ENCODE measurements at places on chromosomes 1 and 21.

GRCh38 chr1:93542398-93542797, 94.5 kb downstream of the FNBP1L start:
- no peak for DNase-seq

DNA sequence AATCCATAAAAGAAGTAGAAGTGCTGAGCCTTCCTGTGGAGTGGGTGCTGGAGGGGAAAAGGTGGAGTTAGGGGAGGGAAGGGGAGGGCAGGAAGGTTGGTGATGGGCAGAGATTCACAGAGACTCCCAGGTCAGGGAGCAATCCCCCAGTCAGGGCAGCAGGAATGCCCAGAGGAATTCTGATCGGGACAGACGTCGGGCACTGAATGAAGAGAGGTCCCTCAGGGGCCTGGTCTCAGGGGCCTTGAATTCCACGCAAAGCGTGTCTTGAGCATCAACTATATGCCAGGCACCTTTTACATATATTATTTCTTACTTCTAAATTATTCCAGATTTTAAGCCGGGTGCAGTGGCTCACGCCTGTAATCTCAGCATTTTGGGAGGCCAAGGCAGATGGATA, 7.2 kb upstream of the PADI1 start:
- DNase-seq = no peak

- no peak for DNase-seq
These were observed 115.1 kb downstream of the SLC16A1 start for GRCh38 chr1:112840631-112841624.

DNA sequence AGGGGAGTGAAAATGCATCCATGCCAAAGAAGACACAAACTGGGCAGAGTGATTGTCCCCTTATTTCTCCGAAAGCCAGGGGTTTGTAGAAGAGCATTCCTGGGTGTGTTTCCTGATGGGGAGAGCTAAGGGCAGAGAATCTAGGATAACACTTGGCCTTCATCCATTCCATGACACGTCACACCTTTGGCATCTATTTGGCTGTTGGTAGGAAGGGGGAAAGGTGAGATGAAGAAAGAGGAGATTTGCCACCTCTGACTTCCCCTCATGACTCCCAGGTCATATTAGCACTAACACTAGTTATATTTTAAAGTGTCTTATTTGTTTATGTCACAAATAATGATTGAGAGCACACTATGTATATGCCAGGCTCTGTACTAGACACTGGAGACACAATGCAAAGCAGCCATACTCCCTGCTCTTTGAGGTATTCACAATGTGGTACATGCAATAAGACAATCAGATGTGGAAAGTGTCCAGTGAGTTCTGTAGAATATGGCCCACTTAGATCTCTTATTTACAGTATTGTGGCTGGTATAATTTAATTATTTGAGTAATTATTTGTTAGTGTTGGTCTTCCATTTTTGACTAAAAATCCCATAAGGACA, 54.5 kb upstream of the GADD45A start:
- DNase-seq = no peak

- no peak for DNase-seq
These were observed 26.6 kb downstream of the PROK1 start for GRCh38 chr1:110477445-110477957.

DNA sequence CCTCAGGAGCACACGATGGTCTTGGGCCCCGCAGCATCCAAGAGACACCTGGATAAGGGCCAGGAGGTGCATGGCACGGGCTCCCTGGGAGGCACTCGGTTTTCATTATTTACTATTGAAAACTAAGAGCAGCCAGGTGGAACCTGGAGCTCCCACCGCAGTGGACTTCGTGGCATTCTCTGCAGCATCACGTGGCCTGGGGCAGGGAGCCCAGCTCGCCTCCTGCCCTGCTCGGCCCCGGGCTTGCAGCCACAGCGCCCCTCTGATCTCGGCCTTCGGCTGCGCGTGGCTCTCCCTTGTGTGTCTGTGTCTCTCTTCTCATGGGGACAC, 121.6 kb downstream of the SIK1 start:
- no peak for DNase-seq

- DNase-seq = no peak
These were observed 57.0 kb upstream of the IGSF5 start for GRCh38 chr21:39688010-39688409.

DNA sequence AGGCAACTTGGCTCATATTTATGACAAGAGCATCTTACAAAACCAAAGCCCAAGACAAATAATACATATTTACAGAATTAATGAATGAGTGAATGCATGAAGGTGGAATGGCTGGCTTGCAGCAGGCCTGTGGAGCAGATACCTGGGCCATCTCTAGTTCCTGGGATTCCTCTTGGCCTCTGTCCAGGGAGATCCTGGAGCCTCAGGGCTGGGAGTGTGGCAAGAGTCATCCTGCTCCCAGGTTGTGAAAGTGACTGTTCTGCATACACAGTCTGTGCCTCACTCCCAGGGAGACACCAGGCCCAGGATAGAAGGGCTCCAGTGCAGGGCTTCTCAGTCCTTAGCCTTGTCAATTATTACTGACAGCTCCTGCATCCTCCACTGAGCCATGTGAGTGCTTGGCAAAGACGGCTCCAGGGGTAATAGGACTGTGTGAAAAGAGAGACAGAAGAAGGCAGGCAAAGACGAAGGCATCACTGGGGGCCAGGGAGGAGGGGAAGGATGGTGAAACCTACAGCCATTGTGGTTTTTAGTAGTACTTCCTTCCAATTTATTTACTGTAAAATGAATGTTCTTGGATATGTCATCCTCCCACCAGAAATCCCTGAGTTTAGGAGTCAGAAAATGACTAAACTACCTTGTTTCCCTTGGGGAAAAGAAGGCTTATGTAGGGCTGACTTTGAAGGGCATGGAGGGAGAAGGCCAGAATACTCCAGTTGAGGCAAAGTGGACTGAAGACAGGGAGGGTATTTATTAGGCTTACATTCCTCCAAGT, 14.3 kb upstream of the KPRP start:
- DNase-seq = no peak

DNA sequence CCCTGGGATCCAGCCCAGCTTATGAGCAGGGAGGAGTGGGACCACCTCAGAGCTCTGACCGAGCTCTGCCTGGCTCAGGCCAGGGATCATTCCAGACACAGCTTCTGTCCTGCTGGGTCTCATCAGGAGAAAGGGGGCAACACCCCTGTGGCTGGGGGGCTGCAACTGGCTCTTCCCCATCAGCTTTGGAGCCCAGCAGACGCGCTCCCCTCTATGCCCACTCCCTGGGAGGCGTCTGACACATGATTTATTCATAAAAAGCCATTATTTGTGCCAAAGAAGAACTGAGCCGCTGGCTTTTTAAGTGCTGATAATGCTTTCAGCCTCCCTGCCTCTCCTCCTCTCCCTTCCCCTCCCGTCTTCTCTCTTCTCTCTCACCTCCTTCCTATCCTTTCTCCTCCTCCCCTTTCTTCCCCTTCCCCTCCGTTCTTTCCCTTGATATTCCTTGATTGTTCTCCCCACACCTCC, 25.0 kb downstream of the FOXO6 start:
- no peak for DNase-seq

GRCh38 chr21:46100426-46100825, 2.5 kb downstream of the COL6A2 start:
- DNase-seq = no peak

GRCh38 chr1:18249631-18250030, 142.0 kb downstream of the IGSF21 start:
- DNase-seq = no peak

DNA sequence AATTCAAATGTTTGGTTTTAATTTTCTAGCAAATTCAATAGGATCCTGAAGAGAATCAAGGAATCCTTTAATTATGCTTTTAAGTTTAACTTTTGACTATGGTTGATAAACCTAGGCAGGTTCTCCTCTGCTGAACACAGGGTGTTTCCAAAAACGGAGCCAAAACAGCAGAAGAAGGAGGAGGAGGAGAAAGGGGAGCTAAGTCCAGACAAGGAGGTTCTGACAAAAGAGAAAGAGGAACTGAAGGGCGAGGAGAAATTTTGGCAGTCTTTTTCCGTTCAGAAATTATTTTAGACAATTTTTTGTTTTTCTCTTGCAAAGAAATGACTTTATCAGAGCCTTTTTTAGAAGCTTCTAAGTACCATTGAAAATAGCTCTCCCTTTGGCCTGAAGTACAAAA, 33.2 kb upstream of the FNBP1L start:
- DNase-seq = no peak

DNA sequence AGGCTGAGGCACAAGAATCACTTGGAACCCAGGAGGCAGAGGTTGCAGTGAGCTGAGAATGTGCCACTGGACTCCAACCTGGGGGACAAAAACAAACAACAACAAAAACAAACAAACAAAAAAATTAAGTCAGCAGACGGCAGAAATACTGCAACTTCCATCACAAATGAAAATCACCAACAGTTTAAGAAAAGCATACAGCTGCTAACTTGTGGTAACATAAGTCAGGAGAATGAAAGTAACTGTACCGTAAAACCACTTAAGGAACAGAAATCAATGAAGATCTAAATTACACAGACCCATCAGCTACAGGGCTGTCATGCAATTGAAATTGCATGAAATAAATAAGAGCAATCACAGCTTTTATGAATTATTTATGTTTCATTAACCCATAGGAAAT, 25.0 kb downstream of the MCOLN2 start:
- no peak for DNase-seq

- no peak for DNase-seq
These were observed 209.7 kb downstream of the RHOU start for GRCh38 chr1:228944935-228945371.

- DNase-seq = no peak
These were observed 74.7 kb upstream of the BACH1 start for GRCh38 chr21:29224006-29224405.

DNA sequence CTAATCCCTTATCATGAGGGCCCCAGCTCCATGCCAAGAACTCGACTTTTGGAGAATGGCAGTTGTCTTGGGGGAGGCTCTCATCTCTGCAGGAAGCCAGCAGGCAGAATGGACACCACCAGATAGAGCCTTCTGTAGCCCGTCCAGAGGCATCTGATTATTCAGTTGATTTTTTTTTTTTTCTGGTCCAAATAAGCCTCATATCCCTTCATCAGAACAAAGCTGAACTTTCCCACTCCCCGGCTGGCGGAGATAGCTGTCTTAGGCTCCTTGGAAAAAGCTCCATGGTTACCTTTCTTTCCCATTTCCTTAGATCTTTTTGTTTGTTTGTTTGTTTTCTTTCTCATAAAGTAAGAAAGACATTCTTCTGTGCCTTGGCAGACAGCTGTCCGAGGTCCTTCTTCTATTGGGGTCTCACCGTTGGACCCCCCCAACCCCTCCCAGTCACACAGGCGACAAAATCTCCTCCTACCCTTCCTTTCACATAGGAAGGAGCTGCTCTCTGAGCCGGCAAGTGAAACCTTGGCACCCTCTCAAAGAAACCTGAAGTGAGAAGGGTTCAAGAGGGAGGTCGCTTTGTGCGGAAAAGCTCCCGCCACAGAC, 278.5 kb downstream of the RPS6KC1 start:
- DNase-seq = no peak

DNA sequence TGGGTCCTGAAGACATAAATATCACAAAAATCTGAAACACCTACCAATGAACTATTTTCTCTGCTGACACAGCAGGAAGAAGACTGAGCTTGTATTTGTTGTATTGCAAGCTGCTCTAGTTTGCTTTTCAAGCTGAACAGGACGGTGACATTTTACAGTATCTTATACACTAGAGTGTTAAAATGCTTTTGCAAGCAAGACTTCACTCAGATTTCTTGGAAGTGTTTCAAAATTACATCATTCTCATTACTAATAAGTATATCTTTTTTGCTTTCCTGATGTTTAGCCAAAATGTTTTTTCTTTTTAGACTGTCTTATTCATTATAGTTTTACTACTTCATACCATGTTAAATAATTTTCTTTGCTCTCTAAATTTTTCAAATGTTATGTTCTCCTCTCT, 427.1 kb upstream of the CXADR start:
- DNase-seq = no peak

- no peak for DNase-seq
These were observed 119.8 kb upstream of the SPAG17 start for GRCh38 chr1:118304722-118305359.

DNA sequence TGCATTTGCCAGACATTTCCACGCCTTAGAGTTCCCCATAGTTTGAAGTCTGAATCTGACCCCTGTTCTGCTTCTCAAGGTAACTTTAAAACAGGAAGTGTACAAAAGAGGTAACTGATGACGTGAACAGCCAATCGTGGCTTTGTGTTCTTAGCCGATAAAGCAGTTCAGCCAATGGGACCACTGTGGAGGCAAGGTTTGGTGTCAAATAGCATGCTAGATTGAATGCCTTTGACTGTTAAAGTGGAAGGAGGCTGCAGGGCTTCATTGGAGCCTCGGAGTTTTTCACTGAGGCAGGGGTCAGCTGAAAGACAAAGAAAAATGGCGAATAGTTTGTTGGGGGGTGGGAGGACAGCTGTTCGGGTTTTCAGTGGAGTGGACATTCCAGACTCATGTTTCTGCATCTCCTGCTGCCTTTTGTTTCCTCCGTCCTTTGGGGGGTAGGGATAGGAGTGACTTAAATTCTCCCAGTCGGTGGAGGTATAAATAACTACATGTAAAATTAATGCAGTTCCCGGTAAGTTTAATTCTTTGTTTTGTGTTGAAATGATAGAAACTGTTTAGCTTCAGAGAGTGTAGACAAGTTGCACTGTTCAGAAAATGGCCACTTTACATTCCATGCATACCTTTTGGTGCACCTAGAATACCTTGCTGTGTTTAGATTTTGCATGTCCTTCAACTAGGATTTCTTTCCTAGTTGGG, 17.7 kb downstream of the NFYC start:
- DNase-seq = peak; percentile 85

Data from CD4-positive, alpha-beta T cell treated with Interleukin-1 beta for 1 hour (primary cell).